ENCODE measurements at places on chromosomes 7 and 10.

DNA sequence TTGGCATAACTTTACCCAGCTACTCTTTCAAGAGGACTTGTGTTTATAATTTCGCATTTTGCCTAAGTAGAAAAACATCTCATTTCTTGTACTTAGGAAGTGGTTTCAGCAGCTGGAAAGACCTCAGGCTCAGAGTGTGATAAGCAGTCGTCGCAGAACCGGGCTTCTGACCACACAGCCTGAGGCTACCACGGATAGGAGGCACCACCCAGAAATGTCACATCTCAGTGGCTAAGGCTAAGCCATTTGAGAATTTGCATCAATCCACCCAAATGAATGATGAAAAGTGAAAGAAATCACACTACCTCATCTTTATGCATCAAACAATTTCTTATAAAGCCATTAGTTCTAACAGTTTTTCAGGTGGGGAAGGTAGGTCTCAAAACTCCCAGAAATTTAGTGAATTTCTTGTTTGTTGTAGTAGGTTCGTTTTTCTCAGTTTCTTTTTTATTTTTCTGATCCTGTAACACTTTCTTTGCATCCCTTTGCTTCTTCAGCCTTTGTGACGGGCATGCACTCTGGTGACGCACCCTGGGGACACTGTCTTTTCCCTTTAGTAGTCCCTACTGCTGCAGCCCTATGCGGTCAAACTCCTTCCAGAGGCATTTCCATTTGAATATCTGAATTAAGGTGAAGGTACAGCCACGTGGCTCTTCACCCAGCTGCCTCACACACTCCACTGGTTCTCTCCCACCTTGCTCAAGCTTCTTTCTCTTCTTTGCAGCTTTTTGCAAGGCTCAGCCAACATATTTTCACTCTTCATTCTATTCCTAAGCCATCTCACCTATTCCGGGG is 68.5 kb downstream of the MAP3K8 start:
- DNase-seq = peak; percentile 25

DNA sequence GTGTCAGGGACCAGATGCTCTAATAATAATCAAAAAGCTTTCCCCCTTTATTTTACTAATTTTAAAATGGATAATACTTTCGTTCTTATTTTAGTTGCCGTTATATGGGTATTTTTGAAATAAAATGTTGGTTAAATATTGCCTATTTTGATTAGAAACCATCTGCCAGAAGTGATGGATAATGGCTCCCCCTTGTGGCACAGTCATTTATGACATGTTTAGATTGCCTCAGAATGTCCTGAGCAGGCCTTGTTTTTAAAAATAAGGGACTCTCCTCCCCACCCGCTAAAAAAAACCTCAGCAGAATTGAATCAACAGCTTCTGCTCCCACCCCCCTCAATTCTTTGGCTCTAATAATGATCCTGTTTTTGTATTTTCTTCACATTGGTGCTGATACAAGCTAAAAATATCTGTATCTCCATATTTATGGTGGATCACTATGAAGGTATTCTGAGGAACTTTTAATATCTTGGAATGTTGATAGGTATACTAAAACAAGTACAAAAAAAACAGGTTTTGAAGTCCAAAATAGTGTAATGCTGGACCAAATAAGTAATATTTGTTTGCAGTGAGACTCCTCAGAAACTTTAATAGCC is 38.8 kb downstream of the TMEM60 start:
- peak; percentile 74 for DNase-seq

DNA sequence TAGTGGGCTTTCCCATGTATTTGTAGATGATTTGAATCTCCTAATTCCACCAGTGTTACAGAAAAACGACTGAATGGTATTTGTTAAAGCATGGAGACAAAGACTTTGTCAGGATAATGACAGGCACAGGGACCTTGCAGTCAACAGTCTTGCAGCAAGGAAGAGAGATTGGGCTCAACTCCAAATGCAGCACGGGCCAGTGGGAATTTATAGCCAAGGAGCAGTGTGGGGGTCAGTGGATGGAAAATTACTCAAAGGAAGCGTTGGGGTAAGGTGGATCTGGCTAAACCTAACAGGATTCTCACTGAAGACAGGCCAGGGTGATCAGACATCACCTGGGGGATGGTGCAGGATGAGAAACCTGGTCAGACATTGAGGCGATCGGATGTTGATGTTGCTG is 24.3 kb downstream of the CPVL start:
- no peak for DNase-seq

DNA sequence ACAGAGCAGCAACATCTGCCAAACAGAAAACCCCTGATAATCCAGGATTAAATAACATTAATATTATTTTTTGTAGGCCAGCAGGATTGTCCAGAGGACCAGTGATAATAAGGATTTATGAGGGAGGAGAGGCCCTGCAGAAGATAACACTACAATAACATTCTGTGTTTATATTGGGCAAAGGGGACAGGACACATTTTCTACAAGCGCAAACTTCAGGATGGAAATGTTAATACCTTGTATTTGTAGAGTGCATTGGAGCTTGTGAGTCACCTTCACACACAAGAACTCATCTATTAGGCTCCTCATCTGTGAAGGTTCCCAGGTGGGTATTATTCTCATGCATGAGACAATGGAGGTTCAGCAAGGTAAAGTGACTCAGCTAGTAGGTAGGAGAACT is 51.0 kb downstream of the BAMBI start:
- no peak for DNase-seq

GRCh38 chr7:120273476-120273975 is 551 bp downstream of the KCND2 start:
- DNase-seq = peak; percentile 8

GRCh38 chr7:150375662-150376521 is 3.2 kb upstream of the ZNF775 start:
- peak; percentile 62 for DNase-seq

GRCh38 chr10:118596426-118597124 is 1.1 kb upstream of the PRLHR start:
- DNase-seq = no peak

- DNase-seq = no peak
Observed at GRCh38 chr10:11249808-11250195, 232.1 kb downstream of the CELF2 start.

Measured in activated CD4-positive, alpha-beta T cell treated with anti-CD3 and anti-CD28 coated beads for 48 hours (primary cell).